ENCODE measurements at places on chromosomes 6 and 20.

GRCh38 chr6:25219917-25220278 lies 59.3 kb upstream of the CARMIL1 start:
- no peak for DNase-seq

- peak; percentile 85 for DNase-seq
These were observed at the start of gene NDRG3 for GRCh38 chr20:36745927-36746659. Gene NDRG3 (minus strand): TSS chr20:36746090. CDS start chr20:36721735, 24,355 bp downstream.

- no peak for DNase-seq
These were observed 183.6 kb downstream of the JARID2 start for GRCh38 chr6:15429141-15430110.

DNA sequence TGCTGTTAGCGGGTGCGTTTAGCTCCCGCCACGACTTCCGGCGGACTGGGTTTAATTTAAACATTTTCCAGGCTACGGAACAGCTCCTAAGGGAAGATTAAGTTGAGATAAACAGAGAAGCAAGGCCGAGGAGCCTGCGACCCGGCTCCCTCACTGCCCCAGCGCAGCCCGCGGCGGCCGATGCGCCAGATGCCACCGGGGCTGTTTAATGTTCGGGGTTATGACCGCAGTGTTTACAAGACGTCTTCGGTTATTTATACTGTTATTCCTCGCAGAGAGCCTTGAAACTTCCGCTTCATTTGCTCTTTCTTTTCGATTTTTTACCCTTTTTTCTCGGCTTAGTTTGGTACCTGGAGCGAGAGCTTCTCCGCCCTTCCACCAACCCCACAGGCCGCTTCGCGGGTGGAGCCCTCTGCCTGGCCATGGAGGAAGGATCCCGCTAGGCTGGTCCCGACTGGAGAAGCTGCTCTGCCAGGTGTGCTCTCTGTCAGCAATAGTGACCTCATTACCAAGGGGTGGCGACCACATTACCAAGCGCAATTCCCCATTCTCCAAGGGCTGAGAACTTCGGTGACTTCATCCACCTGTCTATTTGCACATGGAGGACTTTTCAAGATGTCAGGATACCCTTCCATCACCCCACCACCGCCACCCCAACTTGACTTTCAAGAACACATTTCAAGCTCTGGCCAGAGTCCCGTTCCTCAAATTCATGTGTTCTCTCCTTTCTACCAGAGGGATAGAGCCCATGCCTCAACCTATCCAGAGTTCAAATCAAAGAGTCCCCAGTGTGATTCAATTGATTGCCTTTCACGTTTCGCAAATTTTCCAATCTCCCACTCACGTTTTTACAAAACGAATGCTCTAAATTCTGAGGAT lies 4.1 kb downstream of the TCF21 start:
- no peak for DNase-seq

DNA sequence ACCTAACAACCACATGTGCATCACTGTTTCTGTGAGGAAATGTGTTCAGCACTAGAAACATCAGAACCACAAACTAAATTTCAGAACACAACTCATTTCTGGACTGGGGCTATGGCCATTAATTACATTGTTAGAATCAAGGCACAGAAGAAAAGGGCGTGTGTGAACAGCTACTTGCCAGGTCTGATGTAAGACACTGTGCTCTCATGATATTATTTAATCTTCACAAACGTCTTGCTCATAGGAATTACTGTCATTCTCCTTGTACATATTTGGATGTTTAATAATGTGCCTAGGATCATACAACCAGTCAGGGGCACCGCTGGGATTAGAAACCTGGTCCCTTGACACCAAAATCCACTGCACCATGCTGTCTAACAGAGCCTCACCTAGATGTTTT lies 14.8 kb downstream of the ADGRF1 start:
- no peak for DNase-seq

DNA sequence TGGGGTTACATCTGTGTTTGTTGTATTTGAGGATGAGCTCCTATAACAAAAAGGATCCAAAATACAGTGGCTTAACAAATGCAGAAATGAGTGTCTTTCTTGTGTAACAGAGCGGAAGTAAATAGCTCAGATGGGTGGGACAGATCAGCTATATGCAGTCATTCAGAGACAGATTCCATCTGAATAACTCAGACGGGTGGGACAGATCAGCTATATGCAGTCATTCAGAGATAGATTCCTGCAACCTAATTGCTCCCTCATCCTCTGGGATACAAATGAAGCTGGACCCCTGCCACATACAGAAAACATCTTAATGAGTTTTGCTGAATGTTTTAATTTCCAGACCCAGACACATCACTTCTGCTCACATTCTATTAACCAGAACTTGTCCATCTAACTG lies 332.3 kb downstream of the BCKDHB start:
- DNase-seq = no peak

DNA sequence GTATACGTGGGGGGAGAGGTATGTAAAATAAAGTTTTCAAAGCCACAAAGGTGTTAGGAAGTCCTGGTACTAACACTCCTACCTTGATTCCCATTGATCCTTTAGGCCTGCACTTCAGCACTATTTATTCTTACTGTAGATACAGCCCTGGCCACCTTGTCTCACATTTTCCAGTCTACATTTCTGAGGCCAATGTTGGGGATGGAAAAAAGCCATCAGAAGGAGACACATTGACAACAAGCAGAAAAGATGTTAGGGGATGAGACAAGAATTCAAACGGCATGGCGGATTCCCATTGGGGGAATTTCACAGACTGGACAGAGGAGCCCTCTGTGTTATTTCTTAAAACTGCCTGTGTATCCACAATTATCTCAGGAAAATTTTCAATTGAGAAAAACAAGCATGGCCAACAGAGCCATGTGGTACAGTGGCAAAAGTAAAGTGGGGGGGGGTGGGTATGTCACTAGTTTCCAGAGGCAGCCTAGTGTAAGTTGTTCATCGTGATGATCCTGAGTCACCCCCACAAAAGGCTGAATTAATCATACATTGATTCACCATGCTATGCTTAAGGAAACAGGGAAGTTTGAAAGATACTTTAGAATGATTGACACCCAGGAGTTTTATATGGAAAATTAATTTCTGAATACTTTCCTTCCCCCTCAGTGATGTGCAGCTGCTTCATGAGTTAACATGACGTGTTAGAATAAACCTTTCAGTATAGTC lies 40.5 kb downstream of the RREB1 start:
- DNase-seq = no peak

Data from SHP77 treated with DMSO at 0.1 percent for 48 hours (cell line).